ENCODE measurements at places on chromosomes 1 and 21.

DNA sequence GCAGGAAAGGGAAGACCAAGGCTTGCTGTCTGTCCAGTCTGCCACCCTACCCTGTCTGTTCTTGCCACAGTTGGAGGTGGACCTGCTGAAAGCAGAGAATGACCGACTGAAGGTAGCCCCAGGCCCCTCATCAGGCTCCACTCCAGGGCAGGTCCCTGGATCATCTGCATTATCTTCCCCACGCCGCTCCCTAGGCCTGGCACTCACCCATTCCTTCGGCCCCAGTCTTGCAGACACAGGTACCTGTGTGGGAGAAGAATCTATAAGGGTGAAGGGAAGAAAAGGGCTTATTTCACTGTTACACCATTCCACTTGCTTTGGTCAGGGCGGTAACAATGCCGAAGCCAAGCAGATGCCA is 20.3 kb upstream of the IPO9 start:
- no peak for DNase-seq

DNA sequence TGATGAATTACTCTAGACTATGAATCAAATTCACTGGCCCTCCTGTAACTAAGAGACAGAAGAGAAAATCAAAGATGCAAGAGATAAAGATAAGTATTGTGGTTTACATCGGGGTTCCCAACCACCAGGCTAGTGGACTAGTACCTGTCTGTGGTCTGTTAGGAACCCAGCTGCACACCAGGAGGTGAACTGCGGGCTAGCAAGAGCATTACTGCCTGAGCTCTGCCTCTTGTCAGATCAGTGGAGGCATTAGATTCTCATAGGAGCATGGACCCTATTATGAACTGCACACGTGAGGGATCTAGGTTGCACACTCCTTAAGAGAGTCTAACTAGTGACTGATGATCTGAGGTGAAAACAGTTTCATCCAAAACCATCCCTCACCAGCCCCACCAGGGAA is 58.9 kb upstream of the DUSP10 start:
- DNase-seq: no peak

- DNase-seq: no peak
Observed at GRCh38 chr1:157504646-157505045, 47.7 kb downstream of the FCRL5 start.

DNA sequence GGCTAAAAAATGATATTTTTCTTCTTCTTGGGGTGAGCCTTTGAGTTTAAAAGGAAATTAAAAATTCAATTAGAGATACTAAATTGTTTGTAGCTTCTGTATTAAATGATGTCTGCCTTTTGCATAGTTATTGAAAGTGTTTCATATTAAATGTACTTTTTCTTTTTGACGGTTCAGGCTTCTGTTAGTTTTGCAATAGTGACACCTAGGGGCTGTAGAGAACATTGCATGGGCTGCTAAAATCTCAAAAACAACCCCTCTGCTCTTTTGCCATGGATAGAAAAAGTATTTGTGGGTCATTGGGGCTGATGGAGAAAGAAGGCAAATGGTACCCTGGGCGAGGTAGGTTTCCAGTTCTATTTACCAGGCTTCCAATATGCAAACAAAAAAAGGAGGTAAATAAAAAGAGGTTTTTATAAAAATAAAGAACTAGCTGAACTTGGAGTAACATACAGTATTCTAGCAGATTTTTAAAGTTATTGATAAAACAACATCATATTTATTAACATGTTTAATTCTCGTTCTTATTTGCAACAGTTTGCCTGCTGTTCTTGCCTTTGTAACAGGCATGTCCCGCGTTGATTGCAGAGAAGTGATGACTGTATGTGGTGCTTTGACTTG is 115.4 kb upstream of the HOOK1 start:
- DNase-seq: peak; percentile 65
